AG04450 (cell line): ENCODE measurements at places on chromosomes 2 and 18. TPM values are rescaled to one million over a fixed set of nuclear protein-coding genes. Genes with fewer than 3 reads are reported as not detected.

Gene SCN2A
- polyA plus RNA-seq, result 1.7 and 2.5 TPM in 2 replicates

Gene ERICH2
- polyA plus RNA-seq, result not detected in 2 replicates

Gene NETO1
- polyA plus RNA-seq, result 0.43 and 0.55 TPM in 2 replicates

Gene G6PC2
- polyA plus RNA-seq, result not detected in 2 replicates

Gene IL36B
- polyA plus RNA-seq, result not detected in 2 replicates

Gene TDRD15
- polyA plus RNA-seq, result not detected in 2 replicates

Gene NEU2
- polyA plus RNA-seq, result not detected in 2 replicates

Gene AQP4
- polyA plus RNA-seq, result not detected in 2 replicates

Gene STPG4
- 0.05 and 0.14 TPM in 2 replicates for polyA plus RNA-seq

Gene KCNE4
- polyA plus RNA-seq, result 10.6 and 12.5 TPM in 2 replicates

Gene DNAJC5G
- not detected in 2 replicates for polyA plus RNA-seq

Gene RNF152
- polyA plus RNA-seq, result 5.0 and 7.4 TPM in 2 replicates

Gene ANKRD44
- polyA plus RNA-seq, result 12.1 and 14.7 TPM in 2 replicates

Gene UGT1A4
- not detected in 2 replicates for polyA plus RNA-seq
